ENCODE measurements at places on chromosomes 5 and 9.
A peak's percentile ranks its signal among the peaks of the same experiment; 100 is the strongest.

GRCh38 chr5:165616490-165617405 lies 2111.3 kb downstream of the MAT2B start:
- DNase-seq = no peak

- DNase-seq = peak; percentile 21
These were observed 47.6 kb downstream of the THBS4 start for GRCh38 chr5:80082731-80083100.

- DNase-seq = no peak
These were observed 348.5 kb upstream of the RIOK2 start for GRCh38 chr5:97531549-97531948.

GRCh38 chr9:11142965-11143738 lies 530.4 kb upstream of the PTPRD start:
- DNase-seq = no peak

Measured in activated CD4-positive, alpha-beta T cell treated with anti-CD3 and anti-CD28 coated beads, Interleukin-2, amount 50 U/mL, for 48 hours (primary cell).